ENCODE measurements at places on chromosomes 12 and 14.

DNA sequence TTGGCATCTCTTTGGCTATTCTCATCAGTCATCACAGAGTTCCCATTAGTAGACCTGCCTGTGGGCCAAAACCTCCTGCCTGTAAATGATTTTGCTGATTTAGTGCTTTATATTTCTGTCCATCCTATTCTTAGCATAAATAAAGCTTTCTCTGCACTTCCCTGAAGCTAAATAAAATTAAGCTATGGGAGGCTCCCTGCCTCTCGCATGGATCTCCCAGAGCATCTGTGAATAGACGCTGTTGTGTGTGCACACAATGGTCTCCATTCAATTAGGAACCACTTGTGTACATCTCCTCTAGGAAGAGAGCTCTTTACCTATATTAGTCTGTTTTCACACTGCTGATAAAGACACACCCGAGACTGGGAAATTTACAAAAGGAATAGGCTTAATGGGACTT is 80.4 kb downstream of the PPFIBP1 start:
- H3K27me3 ChIP-seq, result no peaks in the 10 kb centered on the region
- DNase-seq, result no peak
- H3K36me3 ChIP-seq, result no peaks in the 10 kb centered on the region

- peaks cover 24% of the 10 kb centered on the region for H3K4me1 ChIP-seq
- H3K36me3 ChIP-seq, result no peaks in the 10 kb centered on the region
- no peak for DNase-seq
- H3K27ac ChIP-seq, result no peak overlapping the region
These were observed 249.0 kb downstream of the CACNA1C start for GRCh38 chr12:2301531-2302461.

- no peak overlapping the region for H3K4me3 ChIP-seq
- no peak overlapping the region for H3K27ac ChIP-seq
- no peaks in the 10 kb centered on the region for H3K27me3 ChIP-seq
- H3K4me1 ChIP-seq, result peaks cover 13% of the 10 kb centered on the region
- DNase-seq, result no peak
- no peaks in the 10 kb centered on the region for H3K36me3 ChIP-seq
These were observed 483.3 kb downstream of the ZFP36L1 start for GRCh38 chr14:68309616-68310015.

- no peaks in the 10 kb centered on the region for H3K36me3 ChIP-seq
- no peaks in the 10 kb centered on the region for H3K27me3 ChIP-seq
- H3K27ac ChIP-seq, result no peak overlapping the region
- peak overlapping the region; percentile 78 for H3K4me3 ChIP-seq
These were observed 2.5 kb downstream of the FUT8 start for GRCh38 chr14:65414961-65415589.

GRCh38 chr14:76086636-76087035 is 65.1 kb upstream of the GPATCH2L start:
- no peaks in the 10 kb centered on the region for H3K36me3 ChIP-seq
- no peak overlapping the region for H3K4me3 ChIP-seq
- H3K27me3 ChIP-seq, result no peaks in the 10 kb centered on the region
- no peaks in the 10 kb centered on the region for H3K4me1 ChIP-seq

GRCh38 chr12:48854488-48854887 is 2.5 kb upstream of the DDX23 start:
- H3K36me3 ChIP-seq, result no peaks in the 10 kb centered on the region
- peaks cover 7% of the 10 kb centered on the region for H3K4me1 ChIP-seq
- no peaks in the 10 kb centered on the region for H3K27me3 ChIP-seq
- no peak overlapping the region for H3K27ac ChIP-seq

DNA sequence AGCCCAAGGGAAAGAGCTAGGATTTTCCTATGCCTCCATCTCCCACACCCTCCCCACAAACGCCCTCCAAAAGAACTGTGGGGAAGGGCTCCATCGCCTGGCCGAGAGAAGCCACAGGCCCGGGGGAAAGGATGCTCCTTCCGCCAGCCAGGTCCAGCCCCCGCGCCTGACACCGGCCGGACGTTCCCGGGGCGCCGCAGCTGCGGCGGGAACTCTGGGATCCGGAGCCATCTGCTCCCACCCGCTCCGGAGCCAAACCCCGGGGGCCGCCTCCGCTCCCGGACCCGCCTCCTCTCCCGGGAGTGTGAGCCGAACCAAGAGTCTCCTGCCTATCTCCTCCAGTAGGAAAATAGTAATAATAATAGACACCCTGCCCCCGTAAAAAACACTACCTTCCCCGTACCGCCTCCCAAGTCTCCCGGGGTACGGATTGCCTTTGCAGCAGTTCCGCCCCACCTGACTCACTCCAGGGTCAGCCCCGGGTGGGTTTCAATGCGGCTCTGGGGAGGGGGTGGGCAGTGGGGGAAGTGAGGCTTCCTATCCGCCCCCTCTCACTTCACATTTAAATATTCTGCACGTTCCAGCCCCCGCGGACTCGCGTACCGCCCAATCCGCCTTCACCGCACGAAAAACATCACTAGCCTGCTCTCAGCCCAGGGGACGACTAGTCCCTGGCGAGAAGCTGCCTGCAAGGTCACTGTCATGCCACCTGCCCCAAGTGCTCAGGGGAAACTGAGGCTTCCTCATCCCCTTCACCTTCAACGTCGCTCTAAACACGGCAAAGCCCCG is 2.4 kb downstream of the AGAP2 start:
- DNase-seq, result no peak
- no peaks in the 10 kb centered on the region for H3K27me3 ChIP-seq
- no peak overlapping the region for H3K27ac ChIP-seq
- H3K36me3 ChIP-seq, result no peaks in the 10 kb centered on the region

DNA sequence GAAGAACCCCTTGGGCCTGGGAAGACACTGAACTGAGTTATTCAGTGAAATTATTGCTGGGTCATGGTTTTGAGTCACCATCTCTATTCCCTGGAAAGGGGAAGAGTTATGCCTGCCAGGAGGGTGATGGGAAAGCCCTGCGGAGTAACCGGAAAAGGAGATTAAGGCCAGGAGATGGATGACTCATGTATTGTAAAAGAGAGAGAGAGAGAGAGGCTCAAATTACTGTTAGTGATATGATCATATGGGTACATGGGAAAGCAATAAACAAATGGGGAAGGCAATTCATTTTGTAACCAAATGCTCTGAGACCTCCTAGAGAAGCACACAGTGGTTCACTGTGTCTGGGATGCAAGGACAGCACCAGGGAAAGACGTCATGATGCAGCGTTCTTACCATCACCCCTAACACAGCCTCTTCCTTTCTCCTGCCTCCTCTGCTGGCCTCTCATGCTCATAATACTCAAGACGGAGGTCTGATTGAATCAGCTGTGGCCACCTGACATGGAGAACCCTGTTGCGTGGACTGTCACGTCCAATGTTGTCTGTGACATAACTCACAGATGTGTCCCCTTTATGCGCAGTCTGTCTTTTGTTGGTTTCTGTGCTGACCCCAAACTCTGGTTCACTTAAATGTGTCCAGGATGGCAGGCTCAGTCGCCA is 243.7 kb downstream of the TMEM132D start:
- DNase-seq, result no peak
- no peaks in the 10 kb centered on the region for H3K36me3 ChIP-seq
- H3K4me1 ChIP-seq, result no peaks in the 10 kb centered on the region
- H3K4me3 ChIP-seq, result no peak overlapping the region
- H3K27me3 ChIP-seq, result no peaks in the 10 kb centered on the region

DNA sequence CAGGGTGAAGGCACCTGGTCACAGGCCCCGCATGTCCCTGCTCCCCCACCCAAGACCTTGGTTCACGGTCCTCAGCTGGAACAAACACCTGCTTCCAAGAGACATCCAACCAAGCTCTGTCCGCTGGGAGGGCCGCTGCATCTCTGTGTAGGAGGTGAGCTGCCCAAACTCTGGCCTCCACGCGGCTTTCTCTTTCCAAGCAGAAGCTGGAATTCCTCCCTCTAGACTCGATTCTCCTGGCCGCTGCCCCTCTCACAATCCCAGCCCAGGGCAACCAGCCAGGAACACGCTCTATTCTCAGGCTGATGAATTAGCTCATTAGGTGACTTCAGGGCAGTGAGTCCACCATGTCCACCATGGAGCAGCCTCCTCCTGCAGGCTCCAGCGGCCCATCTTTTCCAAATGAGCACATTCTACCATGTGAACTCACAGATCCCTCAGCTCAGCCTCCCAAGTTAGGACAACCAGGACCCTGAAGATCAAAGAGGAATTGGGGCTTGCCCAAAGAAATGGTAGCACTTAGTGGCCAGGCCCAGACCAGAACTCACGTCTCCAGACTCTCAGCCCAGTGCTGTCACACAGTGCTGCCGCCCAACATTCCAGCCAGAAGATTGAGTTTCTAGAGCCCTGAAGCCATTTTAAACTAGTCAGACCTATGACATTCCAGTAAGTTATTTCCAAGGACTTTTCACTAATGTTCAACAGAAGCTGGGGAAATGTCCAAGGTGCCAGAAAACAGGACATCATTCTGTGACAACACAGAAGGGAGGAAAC is 146.6 kb downstream of the ANO2 start:
- no peak for DNase-seq
- no peak overlapping the region for H3K27ac ChIP-seq
- no peaks in the 10 kb centered on the region for H3K36me3 ChIP-seq

DNA sequence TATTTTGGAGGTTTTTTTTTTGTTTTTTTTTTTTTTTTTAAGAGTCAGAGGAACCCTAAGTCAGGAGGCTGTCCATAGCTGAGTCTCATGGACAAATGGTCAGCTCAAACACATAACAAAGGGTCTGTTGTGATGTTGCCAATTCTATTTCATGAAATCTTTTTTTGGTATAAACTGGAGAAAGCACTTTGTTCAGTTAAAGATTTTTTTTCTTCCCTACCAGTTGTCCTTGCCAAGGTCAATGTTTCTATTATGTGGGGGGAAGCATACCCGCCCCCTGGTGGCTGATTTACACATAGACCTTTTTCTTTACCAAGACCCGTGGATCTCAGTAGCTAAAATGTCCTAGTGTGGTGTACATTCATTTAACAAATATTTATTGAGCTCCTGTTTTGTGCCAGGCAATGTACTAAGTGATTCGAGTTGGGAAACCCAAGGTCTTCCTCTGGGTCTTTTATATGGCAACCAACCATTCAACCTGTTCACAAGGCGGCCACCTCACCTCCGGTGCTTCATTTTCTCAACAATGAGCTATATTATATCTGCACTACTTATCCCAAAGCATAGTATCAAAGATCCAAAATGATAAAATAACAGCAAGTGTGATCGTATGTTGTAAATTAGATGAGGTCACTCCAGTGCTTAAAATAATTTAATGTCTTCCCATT is 214.5 kb downstream of the PAH start:
- no peak overlapping the region for H3K27ac ChIP-seq
- peak; percentile 69 for DNase-seq
- no peaks in the 10 kb centered on the region for H3K27me3 ChIP-seq
